ENCODE measurements at places on chromosomes 11 and 22.

DNA sequence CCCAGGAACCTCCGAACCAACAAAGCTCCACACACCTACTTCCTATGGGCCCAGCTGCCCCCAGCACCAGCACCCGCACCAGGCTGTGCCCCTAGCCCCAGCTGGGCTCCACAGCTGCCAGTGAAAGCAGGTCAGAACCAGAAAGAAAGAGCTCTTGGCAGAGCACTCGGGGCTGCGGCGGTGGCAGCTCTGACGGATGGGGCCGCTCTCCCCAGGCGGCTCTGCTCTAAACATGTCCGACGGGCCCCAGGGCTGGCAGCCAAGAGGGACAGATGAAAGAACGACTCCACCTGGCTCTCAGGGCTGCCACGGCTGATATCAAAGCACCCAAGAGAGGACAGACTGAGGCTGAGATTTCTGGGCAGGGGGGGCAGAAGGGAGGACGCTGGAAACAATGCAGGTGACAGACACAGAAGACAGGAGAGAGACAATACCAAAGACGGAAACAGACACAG, 25.7 kb downstream of the LRFN4 start:
- DNase-seq = no peak

DNA sequence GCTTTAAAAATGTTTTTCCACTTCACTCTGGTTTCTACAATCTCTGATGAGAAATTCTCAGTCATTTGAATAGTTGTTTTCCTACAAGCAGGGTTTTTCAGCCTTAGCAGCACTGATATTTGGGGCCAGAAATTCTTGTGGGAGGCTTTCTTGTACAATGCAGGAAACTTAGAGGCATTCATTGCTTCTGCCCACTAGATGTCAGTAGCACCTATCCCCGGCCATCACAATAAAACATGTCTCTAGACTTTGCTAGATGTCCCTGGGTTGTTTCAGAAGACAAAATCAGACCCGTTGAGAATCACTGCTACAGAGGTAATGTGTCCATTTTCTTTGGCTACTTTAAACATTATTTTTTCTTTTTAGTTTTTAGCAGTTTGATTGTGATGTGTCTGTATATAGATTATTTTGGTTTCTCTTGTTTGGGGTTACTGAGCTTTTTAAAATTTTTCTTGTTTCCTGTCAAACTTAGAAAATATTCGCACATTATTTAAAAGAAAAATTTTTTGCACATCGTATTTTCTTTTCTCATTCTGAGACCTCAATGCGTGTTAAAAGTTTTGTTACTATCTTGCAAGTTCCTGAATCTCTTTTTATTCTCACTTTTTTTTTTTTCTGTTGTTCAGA, 60.8 kb upstream of the CCDC179 start:
- no peak for DNase-seq

GRCh38 chr11:74818283-74818946, 69.8 kb downstream of the RNF169 start:
- no peak for DNase-seq

GRCh38 chr11:132423266-132423665, 1052.9 kb downstream of the NTM start:
- no peak for DNase-seq

- DNase-seq = no peak
These were observed 243.1 kb downstream of the ST3GAL4 start for GRCh38 chr11:126598344-126599216.

DNA sequence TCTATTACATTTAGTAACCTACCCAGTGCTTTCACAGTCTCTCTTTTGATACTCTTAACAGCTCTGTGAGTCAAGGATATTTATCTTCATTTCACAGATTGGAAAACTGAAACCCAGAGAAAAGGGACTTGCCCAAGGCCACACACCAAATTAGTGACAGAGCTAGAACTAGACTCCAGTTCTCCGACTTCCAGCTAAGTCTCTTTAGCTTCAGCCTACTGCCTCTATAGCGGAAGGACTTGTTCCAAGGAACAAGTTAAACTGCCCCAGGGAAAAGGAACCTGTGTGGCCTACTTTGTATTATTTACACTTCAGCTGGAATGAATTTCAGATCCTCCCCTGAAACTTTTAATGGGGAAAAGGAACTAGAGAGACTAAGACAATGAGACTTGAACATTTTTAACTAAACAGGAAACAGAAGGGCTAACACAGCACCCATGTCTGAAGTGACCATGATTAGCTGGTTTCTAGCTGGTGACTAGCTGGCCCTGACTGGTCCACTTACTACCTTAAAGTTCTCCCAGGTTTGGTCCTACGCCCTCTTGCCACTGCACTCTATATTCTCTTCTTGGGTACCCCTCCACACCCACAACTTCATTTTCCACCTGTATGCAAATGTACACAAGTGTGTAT, 1.3 kb downstream of the LRRC51 start:
- DNase-seq = no peak
